ENCODE measurements at places on chromosomes 5 and 9.

DNA sequence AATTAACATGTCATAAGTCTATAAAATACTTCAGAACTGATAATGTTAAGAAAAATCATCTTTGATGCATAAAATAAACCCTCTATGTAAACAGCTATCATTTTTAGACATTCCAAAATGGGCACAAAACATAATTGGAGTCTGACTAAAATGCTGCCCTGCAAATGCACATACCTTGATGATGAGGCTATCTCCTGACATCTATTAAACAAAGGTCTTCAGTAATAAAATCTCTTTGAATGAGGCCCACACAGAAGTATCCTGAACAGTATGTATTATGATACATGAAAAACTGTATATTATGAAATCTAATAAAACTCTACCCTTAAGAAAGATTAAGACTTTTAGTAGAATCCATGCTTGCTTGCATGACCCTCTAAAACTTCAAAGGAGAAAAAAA, 66.1 kb downstream of the FBXL17 start:
- DNase-seq, result no peak

GRCh38 chr5:14801792-14802191, 69.8 kb downstream of the ANKH start:
- no peak for DNase-seq

- DNase-seq, result no peak
These were observed 172.7 kb downstream of the ROR2 start for GRCh38 chr9:91777292-91777830.

GRCh38 chr5:118616281-118616680, 372.1 kb downstream of the DTWD2 start:
- no peak for DNase-seq

DNA sequence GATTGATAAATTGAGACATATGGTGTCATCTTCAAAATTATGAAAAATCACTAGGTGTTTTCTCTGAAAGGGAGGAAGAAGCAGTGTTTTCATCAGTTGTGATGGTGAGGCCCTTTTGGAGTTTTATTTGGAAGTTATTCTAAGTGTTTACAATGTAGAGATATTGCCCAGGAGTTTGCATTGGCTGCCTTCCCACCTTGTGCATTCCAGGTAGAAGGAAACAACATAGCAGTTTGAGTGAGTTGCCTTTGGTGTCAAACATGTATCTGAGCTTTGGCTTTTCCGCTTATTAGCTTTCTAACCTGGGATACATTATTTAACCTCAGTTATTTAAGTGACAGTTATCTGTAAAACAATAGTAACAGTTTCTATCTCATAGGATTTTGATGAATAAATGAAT, 122.5 kb downstream of the SCAMP1 start:
- DNase-seq, result no peak

DNA sequence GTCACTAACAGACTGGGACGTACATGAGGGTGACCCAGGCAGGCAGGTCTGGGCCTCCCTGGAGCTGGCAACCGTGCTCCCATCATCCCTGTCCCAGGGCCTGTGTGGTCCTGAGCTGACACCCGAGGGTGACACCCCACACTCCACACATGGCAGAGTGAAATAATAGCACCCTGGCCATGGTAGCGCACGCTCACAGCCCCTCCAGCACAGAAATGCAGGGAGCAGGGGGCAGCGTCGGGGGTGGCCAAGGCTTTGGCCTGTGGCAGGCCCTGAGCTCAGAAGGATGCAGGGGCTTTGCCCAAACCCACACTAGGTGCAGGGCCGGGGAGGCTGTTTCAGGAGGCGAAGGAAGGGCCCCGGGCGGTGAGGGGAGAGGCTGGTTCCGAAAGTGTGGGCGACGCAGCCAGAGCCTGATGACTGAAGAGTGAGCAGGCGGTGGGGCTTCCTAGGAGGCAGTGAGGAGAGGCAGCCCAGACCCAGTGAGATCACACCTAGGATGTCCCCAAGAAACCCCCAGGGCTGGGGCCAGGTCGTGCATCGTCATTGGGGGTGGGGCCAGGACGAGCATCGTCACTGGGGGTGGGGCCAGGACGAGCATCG, 12.9 kb downstream of the OR2V2 start:
- no peak for DNase-seq

- DNase-seq, result no peak
These were observed 10.4 kb upstream of the TOMM5 start for GRCh38 chr9:37602817-37603216.

- no peak for DNase-seq
These were observed 476.8 kb upstream of the SMARCA2 start for GRCh38 chr9:1538301-1538700.

DNA sequence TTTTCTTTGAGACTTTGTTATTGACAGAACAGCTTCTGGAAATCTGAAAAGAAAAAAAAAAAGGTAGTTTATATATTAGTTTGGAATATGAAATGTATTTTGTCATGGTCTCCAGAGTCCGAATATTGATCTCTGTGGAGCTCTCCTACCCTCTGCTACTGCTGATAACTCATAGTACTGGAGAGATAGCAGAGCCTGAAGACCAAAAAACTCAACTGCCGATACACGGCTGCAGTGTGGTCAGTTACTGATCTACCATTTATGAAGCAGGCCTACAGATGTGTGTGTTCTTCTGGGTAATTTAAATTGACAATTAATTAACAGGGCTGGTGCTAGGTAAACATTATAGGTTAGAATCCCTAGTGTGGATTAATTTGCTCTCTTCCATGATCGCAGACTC, 3.8 kb upstream of the FAM120A start:
- no peak for DNase-seq

- no peak for DNase-seq
These were observed 163.6 kb upstream of the CDH6 start for GRCh38 chr5:31029925-31030324.

GRCh38 chr5:10360686-10361085, 7.2 kb downstream of the MARCHF6 start:
- no peak for DNase-seq

- DNase-seq, result no peak
These were observed 765.4 kb upstream of the DMAC1 start for GRCh38 chr9:8564960-8565359.

- no peak for DNase-seq
These were observed 40.7 kb upstream of the PPP2R2B start for GRCh38 chr5:146919304-146919703.

DNA sequence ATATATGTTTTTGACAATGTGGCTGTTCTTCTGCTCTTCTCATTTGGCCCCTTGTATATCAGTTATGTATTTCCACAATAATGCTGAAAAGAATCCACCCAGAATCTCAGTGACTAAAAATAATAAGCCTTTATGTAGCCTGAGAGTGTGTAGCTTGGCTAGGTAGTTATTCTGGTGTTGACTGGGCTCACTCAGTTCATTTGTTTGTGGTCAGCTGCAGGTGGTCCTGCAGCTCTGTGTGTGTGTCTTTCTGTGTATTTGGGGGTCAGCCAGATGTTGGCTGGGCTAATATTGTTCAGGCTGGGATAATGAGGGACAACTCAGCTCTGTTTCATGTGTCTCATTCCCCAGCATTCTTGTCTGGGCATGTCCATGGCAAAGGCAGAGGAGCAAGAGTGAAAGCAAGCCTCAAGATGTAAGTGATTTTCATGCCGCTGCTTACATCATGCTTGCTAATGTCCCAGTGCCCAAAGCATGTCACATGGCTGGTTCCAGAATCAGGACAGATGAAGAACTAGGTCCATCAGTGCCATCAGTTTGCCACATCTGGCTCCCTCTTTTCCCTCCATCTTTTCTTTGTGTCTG, 162.8 kb downstream of the KCTD16 start:
- DNase-seq, result no peak

DNA sequence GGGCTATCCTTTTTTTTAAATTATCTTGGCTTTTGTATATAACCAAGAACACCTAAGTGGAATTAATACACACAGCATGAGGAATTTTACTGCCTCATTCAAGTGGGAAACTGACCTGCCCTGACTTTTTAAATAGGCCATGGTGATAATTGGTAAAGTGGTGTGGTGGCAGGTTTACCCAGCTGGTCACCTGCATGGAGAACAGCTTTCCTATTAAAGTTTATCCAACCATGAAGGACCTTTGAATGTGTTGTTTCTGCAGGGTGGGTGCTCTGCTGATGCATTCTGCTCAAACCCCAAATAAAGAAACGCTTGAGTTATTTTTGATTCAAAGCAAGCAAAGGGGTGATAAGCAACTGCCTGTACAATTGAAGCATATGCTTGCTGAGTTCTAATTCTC, 261.0 kb upstream of the GRIN3A start:
- DNase-seq, result no peak

- no peak for DNase-seq
These were observed 174.5 kb downstream of the CFAP90 start for GRCh38 chr5:7676455-7676854.

GRCh38 chr9:115665519-115665918, 488.1 kb upstream of the PAPPA start:
- DNase-seq, result no peak

- DNase-seq, result no peak
These were observed 63.1 kb downstream of the C7 start for GRCh38 chr5:40972434-40972833.

- DNase-seq, result no peak
These were observed 39.9 kb downstream of the SHC3 start for GRCh38 chr9:89138463-89139390.

- DNase-seq, result no peak
These were observed 559.6 kb upstream of the ACO1 start for GRCh38 chr9:31824860-31825259.

- DNase-seq, result no peak
These were observed 529.5 kb upstream of the ZNF462 start for GRCh38 chr9:106333481-106333880.

DNA sequence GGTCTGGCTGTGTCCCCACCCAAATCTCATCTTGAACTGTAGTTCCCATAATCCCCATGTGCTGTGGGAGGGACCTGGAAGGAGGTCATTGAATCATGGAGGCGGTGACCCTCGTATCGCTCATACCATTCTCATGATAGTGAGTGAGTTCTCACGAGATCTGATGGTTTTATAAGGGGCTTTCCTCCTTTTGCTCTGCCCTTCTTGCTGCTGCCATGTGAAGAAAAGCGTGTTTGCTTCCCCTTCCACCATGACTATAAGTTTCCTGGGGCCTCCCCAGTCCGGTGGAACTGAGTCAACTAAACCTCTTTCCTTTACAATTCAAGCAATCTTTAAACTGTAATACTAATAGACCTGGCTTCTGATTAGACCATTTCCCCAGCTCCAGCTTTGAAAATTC, 92.2 kb upstream of the SARDH start:
- no peak for DNase-seq

- no peak for DNase-seq
These were observed 60.2 kb downstream of the SPOCK1 start for GRCh38 chr5:137438932-137439331.

DNA sequence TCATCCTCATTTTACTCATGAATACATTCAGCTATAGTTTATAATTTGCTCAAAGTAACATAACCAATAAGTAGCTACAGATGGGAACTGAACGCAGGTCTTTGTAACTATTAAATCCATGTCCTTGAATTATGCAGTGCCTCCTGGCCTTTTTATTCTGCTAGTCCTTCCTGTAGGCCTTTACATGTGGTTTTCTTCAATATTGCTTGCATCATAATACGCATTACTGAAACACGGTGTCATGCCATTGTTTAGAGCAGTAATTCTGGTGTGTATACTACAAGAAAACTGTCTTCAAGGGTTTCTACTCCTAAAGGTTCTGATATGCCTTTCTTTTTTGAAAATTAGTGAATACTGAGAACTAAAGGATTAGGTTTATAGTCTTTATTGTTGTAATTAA, 20.7 kb downstream of the CWC27 start:
- DNase-seq, result no peak

DNA sequence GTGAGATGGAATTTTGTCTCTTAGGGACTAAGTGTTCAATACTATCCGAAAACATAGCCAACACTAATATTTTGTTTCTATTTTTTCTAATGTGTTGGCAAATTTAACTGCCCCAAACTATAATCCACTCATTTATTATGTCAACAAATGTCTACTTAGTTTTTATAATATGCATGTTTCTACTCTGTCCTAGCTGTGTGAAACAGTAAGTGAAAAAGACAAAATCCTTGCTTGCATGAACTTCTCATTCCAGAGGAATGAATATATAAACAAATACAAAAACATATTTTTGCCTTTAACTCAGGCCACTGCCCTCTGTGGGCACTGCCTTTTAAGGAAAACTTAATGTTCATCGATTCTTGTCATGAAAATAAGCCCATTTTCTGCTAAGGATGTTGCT, 1275.4 kb upstream of the CDH18 start:
- DNase-seq, result no peak

GRCh38 chr5:155700333-155700732, 626.6 kb upstream of the SGCD start:
- DNase-seq, result no peak

DNA sequence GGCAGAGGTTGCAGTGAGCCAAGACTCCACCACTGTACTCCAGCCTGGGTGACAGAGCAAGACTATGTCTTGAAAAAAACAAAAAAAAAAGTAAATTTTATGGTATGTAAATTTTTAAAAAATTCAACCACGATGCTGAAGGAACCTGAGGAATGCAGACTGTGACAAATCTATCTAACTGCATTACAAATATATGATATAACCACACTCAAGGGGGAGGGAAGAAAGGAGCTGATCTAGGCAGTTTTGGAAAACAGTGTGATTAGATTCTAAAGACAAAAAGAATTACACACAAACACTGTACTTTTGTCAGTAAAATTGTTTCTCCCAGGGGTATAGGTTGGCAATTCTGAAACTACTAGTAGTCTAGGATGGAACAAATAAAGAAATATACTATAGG, 17.0 kb downstream of the LARS1 start:
- DNase-seq, result no peak

DNA sequence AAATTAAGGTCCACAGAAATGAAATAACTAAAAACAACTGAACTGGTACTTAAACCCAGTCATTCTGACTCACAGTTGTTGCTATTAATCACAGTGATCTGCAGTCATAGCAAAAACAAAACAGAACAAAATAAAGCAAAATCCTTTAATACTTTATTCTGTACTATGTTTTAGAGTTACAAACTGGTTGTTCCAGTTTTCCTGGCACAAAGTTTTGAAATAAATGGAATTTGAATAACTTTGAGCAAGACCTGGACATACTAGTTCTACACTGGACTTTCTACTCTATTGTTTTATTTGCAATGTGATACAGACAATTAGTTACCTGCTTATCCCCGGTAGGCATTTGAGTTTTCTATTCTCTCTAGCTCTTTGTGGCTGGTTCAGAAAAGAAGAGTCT, 147.9 kb downstream of the DMRT2 start:
- DNase-seq, result no peak

DNA sequence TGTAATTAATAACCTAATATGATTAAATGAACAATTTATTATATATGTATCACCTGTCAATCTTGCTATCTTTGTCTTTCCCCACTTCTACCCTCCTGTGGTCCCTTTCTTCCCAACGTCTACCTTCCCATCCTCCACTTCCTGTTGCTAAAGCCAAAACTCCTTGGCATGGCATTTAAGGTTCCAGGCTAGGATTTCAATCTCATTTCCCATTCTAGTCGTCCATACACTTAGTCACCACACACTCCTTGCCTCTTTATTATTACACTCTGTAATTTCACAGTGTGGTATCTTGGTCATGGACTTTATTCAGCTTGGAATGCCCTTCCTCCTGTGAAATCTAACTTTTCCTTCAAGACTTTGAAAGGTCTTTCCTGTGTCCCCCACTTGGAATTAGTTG, 115.3 kb downstream of the SEMA6A start:
- no peak for DNase-seq

GRCh38 chr5:140591747-140592372, 27.2 kb downstream of the SLC35A4 start:
- DNase-seq, result no peak
